Activated T-cell treated with anti-CD3 and anti-CD28 coated beads, Interleukin-2, amount 50 U/mL, for 1 hour (primary cell): ENCODE measurements at places on chromosomes 5 and 9.

- DNase-seq: no peak
Observed at GRCh38 chr9:121558473-121558872, 58.8 kb upstream of the GGTA1 start.

DNA sequence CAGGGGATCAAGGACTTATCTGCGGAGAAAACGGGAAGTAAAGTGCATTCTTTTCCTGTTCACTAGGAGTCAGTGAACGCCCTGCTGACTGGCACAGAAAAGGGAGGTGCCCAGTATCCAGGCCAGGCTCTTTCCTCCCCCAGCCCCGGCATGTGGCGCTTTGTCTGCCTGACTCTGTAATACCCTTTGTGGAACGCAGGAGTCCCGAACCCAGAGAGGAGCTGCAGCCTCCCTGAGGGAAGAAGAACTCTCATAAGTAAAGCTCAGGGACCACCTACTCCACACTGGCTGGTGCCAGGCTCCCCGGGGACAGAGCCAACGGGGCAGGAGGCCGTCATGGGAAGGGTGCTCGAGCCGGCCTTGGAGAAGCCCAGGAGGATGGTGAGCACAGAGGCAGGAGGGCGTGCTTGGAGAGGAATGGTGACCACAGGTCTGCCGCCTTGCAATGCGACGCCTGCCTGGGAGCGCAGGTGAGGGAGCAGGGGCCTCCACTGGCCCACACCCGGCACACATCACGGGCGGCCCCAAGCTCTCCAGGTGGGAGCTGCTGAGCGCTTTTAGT lies 31.5 kb downstream of the VAV2 start:
- no peak for DNase-seq

DNA sequence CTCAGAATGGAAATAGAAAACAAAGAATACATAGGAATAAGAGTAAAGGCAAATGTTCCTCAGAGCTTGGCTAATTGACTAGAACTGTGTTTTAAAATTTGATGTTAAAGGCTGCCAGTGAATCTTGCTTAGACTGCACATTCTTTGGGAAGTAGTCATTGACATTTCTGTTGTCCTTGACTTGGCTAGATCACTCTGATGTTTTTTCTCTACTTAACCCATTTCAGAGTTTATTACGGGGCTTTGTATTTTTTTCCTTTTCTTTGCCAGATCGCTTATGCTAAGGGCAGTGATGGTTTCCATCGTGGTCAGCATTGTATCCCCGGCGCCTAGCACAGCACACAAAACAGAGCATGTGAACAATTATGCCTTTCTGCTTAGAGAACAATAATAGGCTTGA lies 1126.7 kb upstream of the CDH9 start:
- no peak for DNase-seq

- no peak for DNase-seq
Observed at GRCh38 chr5:57817001-57817453, 334.4 kb upstream of the ACTBL2 start.

DNA sequence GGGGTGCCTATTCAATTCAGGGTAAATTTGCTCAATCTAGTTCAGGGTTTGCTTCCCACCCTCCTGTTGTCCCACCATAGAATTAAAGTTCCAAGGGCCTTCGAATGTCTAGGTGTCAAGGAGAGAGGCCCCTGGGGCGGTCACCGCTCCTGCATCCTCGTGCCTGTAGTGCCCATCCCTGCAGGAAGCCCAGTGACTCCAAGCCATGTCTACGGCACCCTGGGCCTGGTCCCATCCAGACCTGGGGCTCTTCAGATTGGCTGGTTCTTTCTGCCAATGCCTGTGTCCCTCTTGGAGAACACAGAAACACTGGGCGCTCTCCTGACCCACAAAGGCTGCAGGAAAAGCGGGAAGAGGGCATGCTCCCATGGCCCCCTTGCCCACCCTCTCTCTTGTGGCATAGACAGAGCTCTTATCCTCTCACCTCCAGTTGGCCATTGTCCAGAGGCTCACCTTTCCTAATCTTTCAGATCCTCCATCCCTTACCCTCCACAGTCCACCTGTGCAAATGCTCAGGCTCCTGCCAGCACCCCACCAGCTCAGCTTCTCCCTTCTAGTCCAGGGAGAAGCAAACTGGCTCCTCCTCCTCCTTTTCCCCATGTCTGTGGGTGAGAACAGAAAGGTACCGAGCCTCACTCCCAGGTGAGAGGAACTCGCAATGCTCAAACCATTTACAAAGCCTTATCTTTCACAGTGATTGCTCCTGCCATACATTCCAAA lies 253.0 kb upstream of the IRX2 start:
- DNase-seq: no peak

GRCh38 chr9:110980261-110980660 lies 58.0 kb downstream of the LPAR1 start:
- DNase-seq: no peak

DNA sequence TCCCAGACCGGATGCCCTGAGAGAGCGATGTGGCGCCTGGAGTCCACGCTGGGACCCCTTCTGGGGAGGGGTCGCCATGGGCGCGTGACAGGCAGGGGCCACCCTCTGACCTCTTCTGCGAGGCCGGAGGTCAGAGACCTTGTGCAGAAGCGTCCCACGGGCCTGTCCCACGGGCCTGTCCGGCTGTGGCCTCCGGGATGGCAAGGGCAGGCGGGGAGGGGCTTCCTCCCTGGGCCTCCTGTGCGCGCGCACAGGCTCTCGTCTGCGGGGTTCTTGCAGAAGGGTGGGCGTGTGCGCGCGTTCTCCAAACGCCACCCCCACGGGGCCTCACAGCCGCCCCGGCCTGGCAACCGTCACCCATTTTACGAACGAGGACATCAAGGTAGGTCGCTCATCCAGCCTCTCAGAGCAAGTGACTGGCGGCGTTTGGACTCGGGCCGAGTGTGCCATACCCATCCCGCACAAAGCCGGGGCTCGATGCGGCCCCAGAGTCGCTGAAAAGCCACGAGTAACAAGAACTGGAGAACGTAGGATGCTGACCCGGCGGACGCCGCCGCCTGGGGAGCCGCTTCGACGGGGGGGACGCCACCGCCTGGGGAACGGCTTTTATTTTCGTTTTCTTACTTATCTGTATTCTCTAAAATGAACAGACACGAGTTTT lies 897 bp downstream of the AHRR start:
- no peak for DNase-seq

GRCh38 chr9:131875828-131876485 lies 136.1 kb upstream of the RAPGEF1 start:
- no peak for DNase-seq

- no peak for DNase-seq
Observed at GRCh38 chr9:107644733-107645463, 155.3 kb upstream of the KLF4 start.

DNA sequence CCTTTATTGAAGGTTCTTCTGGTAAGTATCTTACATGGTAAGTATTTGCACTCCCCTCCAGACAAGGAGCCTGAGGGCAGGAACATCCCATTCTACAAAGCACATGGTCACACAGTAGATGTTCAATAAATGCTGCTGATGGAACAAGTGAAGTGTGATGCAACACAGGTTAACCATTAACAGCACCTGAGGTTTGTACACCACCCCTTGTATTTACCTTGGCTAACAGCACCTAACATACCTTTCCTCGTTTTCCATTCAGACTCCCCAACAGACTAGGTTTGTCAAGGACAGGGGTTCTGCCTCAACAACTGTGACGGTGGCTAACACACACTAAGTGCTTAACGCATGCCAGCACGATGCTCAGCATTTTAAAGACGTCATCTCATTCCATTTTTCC lies 213.6 kb downstream of the MAPKAP1 start:
- no peak for DNase-seq

- no peak for DNase-seq
Observed at GRCh38 chr5:173727839-173728778, 111.7 kb upstream of the BOD1 start.

- DNase-seq: no peak
Observed at GRCh38 chr9:98287384-98287783, 31.9 kb upstream of the TBC1D2 start.

- no peak for DNase-seq
Observed at GRCh38 chr5:63128018-63128417, 549.4 kb downstream of the LRRC70 start.

- no peak for DNase-seq
Observed at GRCh38 chr9:129849901-129850300, 14.6 kb downstream of the USP20 start.

DNA sequence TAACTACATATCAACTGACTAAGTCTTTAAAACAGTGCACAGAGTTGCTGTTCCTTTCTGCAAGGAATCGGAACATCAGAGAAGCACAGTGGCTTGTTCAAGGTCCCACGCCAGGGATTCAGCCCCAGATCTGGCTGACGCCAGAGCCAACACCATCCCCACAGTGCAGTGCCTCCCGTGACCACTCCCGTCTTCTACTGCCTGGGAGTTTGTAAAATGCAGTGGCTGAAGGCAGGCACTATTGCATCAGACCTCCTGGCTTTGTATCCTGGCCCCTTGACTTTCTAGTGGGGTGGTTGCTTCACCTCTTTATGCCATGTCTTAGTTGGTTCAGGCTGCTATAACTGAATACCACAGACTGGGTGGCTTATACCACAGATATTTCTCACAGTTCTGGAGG lies 131.0 kb downstream of the NSG2 start:
- DNase-seq: no peak

DNA sequence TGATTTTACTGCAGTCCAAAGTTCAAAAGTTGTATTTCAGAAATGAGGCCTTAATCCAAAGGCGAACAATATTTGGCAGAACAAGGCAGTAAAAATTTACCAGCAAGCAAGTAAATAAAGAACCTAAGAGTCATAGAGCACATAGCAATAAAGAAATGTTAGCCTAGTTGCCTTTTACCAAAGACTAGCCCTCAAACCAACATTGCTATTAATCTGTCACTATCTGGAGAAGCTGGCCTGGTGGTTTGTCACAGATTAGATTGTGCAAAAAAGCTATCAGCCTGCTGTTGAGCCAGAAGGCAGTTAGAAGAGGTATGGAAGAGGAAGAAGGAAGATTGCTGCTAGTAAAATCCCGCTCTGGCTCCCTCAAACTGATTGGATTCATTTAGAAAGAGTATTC lies 304.7 kb upstream of the KLF4 start:
- no peak for DNase-seq
